ENCODE measurements at places on chromosomes 11 and 22. TPM values are rescaled to one million over a fixed set of nuclear protein-coding genes. Genes with fewer than 3 reads are reported as not detected.

GRCh38 chr11:12141283-12141682, 30.9 kb downstream of the MICAL2 start:
- no peaks in the 10 kb centered on the region for H3K27me3 ChIP-seq
- H3K36me3 ChIP-seq = peaks cover 26% of the 10 kb centered on the region
- peaks cover 66% of the 10 kb centered on the region for H3K4me1 ChIP-seq
- peak overlapping the region; percentile 16 for H3K27ac ChIP-seq
- no peak for DNase-seq

DNA sequence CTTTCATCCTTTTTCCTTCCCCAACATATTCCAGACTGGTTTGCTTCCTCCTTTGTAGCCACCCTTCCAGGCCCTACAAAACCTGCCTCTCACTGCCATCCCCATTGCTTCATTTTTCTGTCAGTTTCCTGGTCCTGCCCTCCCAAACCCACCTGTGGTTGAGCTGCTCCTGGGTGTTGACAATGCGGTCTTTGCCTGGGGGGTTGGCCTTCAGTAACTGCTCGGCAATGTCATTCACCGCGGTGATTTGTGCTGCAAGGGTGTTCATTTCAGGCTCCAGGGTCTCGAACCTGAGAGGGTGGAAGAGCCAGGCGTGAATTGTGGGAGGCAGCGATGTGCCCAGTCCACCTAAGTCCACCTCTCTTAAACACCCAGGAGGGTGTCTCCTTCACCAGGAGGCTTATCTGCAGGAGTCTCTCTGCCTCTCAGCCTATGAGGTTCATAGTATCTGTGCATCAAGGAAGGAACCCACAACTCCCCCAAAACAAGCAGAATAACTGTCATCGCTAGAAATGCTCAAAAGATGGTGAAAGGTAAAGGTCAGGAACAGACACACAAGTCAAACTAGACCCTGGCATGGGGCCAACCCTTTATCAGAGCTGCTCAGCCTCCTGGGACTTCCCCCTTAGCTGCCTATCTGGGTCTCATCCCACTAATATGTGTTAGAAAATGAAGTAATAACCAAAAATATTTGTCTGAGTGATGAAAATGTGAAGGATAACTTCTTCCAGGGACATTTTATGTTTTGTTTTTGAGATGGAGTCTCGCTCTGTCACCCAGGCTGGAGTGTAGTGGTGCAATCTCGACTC, 23.9 kb upstream of the RBM4B start:
- no peak overlapping the region for H3K4me3 ChIP-seq
- H3K36me3 ChIP-seq = no peaks in the 10 kb centered on the region
- DNase-seq = no peak

DNA sequence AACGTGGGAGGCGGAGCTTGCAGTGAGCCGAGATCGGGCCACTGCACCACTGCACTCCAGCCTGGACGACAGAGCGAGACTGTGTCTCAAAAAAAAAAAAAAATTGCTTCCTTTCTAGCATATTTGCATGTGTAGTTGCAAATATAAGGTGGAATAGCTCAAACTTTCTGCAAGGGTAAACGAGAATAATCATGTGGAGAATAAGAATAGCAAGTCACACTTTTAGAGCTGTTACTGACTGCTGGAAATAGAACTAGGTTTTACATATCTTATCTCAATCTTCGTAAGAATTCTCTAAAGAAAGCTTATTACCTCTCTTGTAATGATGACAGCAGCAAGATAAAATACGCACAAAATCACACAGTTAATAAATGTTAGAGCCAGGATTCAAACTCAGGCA, 1.6 kb downstream of the L3MBTL2 start:
- peaks cover 41% of the 10 kb centered on the region for H3K4me1 ChIP-seq
- H3K27me3 ChIP-seq = no peaks in the 10 kb centered on the region
- peak overlapping the region; percentile 70 for H3K4me3 ChIP-seq

GRCh38 chr22:29870574-29870973, 12.4 kb upstream of the MTMR3 start:
- H3K36me3 ChIP-seq = no peaks in the 10 kb centered on the region
- peak; percentile 30 for DNase-seq
- peaks cover 18% of the 10 kb centered on the region for H3K27me3 ChIP-seq
- peak overlapping the region; percentile 31 for H3K4me3 ChIP-seq

The RAB36 gene
- total RNA-seq = 0.14 TPM

DNA sequence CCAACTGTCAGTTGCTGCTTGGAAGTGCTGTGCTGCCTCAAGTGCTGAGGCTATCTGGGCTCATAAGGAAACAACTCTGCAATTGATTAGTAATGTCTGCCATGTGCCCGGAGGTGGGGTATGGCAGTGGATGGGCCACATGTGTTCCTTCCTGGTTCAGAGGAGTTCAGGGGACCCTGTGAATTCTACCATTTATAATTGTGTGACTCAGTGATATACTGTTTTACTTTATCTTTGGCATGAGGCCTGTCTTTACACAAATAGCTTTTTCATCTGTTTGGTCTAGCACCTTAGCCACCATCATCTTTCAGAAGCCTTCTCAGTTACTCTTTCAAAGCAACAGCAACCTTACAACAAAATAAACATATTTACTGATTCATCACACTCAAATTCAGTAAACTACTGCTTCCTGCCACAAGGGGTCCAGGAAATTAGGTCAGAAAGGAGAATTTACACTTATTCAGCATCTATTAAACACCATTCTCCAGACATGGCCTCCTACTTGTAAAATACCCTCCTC, 20.9 kb downstream of the DKK3 start:
- no peak overlapping the region for H3K27ac ChIP-seq
- no peaks in the 10 kb centered on the region for H3K36me3 ChIP-seq
- no peak for DNase-seq
- H3K27me3 ChIP-seq = no peaks in the 10 kb centered on the region

DNA sequence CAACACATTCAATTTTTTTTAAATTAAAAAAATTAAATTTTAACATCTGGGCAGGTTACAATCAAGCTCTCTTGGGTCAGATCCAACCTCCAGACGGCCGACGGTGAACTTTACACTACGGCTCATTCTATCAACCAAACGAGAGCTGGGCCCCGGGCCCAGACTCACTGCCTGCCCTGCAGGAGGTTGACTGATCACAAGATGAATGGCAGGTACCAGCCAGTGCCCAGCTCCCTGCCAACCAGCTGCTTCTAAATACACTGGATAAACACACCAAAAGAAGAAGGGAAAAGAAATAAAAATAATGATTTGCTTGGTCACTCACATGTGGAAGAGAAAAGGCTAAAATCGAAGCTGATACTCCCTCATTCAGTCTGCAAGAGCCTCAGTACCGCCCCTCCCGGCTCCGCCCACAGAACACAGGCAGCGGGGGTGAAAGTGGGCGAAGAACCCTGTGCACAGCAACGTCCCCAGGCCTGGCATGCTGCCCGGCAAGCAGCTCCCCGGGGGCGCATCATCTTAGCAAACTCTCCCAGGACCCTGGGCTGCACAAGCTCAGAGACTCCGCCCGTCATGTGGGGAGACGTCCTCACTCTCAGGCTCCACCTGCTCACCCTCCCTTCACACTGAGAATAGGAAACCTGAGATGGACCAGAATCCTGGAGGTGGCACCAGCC, 303.4 kb downstream of the SHANK2 start:
- no peaks in the 10 kb centered on the region for H3K4me1 ChIP-seq
- no peak for DNase-seq
- H3K36me3 ChIP-seq = peaks cover 14% of the 10 kb centered on the region
- H3K27ac ChIP-seq = no peak overlapping the region

- peaks cover 44% of the 10 kb centered on the region for H3K4me1 ChIP-seq
- H3K4me3 ChIP-seq = peak overlapping the region; percentile 95
- H3K36me3 ChIP-seq = peaks cover 2% of the 10 kb centered on the region
Observed at GRCh38 chr11:104705490-104706190, 192.6 kb downstream of the CASP12 start.

The TTLL1 gene
- 11.0 TPM for total RNA-seq

Measured in activated T-cell treated with anti-CD3 and anti-CD28 coated beads, Interleukin-2, amount 50 U/mL, for 72 hours (primary cell).